ENCODE measurements at places on chromosomes 3 and 15.
A peak's percentile ranks its signal among the peaks of the same experiment; 100 is the strongest.

DNA sequence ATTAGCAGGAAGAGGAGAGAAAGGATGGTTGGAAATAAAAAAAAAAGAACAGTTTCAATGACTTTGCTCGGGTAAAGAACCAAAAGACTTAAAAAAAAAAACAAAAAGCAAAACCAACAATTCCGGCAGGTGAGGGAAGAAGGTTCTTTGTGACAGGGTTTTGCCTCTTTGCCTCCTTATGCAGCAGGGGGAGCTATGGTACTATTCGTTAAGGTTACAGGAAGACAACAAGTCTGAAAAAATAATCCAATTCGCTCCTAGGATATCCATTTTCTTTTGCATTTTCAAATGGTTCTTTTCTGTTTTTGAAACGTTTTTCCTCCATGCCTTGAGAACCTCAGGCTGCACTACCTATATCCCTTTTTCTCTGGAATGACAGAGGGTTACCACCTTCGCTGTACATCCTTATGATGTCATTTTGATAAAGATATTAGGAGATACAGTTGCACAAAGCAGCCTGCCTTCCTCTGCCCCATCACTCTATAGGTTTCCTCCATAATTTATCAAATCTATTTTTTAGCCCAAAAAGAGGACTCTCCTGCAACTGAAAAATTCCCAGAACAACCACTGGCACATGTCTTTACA lies 55.0 kb downstream of the CFAP20DC start:
- peak; percentile 25 for DNase-seq

- no peak for DNase-seq
Measured at GRCh38 chr3:68207327-68207726, 552.9 kb upstream of the SUCLG2 start.

DNA sequence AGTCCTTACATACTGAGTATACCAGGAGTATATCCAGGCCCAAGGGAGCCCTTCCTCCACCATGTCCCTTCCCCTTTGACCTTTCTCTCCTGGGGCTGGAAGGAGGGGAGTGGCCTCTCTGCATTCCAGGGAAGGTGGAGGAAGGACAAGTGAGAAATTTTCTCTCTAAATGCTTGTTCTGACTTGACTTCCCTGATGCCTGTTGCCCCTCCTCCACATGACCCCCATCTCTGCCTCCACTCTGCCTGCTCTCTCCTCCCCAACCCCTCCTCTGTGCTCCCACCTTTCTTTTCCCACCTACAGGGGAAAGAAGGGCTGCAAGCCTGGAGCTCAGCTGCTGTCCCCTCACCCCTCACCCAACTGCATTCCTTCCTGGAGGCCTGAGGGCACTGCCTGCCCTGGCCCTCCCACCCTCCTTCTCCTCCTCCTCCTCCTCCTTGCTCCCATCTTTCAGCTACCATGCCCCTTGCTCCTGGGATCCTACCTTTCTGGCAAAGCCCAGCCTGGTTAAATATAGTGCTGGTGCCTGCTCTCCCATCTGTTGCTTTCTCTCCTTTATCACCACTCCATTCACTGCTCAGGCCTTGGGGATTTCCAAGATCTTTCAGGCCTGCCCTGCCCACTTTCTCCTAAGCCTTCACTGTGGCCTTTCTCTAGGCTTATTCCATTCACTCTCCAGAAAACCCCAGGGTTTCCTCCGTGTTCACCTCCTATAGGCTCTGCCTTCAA lies 8.5 kb upstream of the DAG1 start:
- no peak for DNase-seq

- DNase-seq, result no peak
Measured at GRCh38 chr3:73409138-73409763, 215.5 kb downstream of the PDZRN3 start.

GRCh38 chr3:76943671-76944070 lies 96.2 kb upstream of the ROBO2 start:
- DNase-seq, result no peak

- DNase-seq, result no peak
Measured at GRCh38 chr3:172216911-172217310, 177.5 kb downstream of the FNDC3B start.

Measured in NCI-H1417 treated with DMSO at 0.1 percent for 48 hours (cell line).